NCI-H187 (cell line): ENCODE measurements at places on chromosomes 2 and 18.

GRCh38 chr2:177256026-177256425 lies 8.5 kb downstream of the NFE2L2 start:
- DNase-seq, result no peak

GRCh38 chr2:96157649-96158553 lies 12.7 kb upstream of the DUSP2 start:
- no peak for DNase-seq

GRCh38 chr18:56747032-56747658 lies 96.0 kb downstream of the WDR7 start:
- DNase-seq, result no peak

- DNase-seq, result no peak
Measured at GRCh38 chr2:191369034-191369433, 123.8 kb downstream of the MYO1B start.

DNA sequence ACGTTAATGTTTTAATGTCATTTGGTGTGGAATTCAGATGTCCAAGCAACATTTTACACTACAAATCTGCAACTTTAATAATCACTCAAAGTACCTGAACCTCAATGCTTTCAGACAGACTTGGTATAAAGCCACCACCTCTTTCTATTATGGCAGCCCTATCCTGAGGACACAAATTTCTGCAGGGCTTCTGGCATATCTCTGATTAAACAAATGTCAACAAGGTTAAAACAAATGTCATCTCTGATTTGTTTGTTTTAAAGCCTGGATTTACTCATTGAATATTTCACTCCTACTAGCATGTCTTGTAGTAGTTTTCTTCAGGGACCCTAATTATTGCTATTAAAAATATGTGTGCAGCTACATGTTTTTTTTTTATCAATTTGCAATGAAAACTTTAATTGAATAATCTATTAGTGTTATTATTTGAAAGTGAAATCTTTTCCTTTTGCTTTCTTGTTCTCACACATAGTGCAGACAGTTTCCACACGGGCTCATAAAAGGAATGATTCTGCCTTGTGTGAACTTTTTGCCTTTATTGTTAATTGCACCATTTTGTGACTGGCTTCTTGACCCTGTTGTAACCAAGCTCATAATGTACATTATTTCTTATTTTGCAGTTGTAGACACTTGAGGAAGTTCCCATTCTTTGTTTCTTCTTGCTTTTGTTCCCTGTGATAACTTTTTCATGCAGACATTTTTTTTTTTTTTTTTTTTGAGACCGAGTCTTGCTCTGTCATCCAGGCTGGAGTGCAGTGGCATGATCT lies 30.1 kb downstream of the IL37 start:
- DNase-seq, result no peak

DNA sequence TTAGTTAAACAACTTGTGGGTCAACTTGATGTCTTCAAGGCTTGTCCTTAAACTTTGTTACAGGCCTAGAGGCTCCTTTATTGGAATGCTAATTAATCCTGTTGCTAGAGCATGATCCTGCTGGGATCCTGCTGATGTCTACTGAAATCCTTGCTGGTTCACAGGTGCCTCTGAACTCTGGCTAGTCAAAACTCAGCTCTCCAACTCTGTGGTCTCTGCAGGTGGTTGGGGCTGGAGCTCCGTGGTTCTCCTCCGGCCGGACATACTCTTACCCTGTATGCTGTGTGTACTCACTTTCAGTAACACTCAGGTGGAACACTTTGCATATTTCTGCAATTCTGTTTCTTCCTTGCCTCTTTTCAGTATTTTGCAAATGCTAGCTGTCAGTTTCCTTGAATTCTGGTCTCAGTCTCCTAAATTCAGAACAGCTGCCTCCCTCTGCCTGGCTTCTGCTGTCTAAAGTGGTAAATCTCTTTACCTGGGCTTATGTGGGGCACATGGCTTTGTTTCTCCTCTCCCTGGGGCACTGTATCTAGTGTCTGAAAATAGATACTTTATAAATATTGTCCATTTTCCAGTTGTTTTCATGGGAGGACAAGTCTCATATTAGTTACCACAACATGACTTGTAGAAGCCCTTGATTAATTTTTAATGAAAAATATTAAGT lies 113.0 kb downstream of the ATP9B start:
- DNase-seq, result no peak

DNA sequence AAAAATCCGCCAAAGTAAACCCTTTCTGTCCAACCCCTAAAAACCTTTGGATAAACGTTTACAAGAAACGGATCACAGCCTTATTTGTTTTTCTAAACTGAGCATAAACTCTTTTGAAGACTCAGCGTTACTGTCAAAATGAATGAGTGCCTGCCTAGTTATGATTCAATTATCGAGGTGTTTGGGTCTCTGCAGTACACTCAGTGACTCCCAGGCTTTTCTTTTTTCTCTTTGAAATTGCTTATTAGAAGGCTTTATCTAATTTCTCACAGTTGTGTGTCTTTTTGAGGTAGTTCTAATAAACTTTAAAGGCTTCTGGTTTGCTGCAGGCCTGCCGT lies 663 bp downstream of the RHBDD1 start:
- no peak for DNase-seq

- no peak for DNase-seq
Measured at GRCh38 chr2:159497256-159497655, 119.1 kb downstream of the BAZ2B start.

DNA sequence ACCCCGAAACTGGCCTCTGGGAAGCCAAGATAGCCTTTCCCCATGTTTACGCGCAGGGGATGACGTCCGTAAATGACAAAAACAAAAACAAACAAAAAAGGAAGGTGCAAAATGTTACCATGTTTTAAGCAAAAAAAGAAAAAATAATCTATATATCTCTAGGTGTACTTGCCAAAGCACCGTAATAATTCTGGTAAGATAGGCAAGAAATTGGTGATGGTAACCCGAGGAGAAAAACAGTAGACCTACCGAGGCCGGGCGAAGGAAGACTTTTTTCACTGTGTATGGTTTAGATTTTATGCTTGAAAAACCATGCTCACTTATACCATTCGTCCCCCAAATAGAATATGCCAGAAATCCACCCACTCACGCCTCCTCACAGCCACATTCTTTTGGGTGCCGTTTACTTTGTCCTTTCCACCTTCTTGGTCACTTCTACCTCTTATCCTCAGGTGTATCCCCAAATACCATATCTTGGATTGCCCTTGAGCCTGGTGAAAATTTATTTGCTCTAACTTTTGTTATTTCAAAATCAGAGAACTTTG lies 8.0 kb downstream of the GATA6 start:
- DNase-seq, result no peak

GRCh38 chr18:46366751-46367376 lies 262.7 kb downstream of the HAUS1 start:
- no peak for DNase-seq

GRCh38 chr2:240998995-240999791 lies 775 bp downstream of the SNED1 start:
- no peak for DNase-seq

- DNase-seq, result no peak
Measured at GRCh38 chr2:197113275-197113711, 186.8 kb upstream of the PGAP1 start.

DNA sequence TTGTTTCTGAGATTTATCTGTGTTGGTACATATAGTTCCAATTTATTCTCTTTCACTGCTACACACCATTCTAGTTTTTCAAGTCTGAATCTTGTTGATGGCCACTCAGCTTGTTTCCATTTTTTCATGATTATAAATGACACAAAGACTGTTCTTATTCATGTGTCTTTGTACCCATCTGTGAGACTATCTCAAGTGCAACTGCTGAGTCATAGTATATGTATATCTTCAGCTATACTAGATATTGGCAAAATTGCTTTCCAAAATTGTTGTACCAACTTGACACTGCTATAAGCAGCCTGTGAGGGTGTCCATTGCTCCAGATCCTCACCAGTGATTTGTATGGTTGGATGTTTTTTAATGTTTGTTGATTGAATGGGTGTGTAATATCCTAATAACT lies 37.2 kb upstream of the RTN4 start:
- DNase-seq, result no peak

DNA sequence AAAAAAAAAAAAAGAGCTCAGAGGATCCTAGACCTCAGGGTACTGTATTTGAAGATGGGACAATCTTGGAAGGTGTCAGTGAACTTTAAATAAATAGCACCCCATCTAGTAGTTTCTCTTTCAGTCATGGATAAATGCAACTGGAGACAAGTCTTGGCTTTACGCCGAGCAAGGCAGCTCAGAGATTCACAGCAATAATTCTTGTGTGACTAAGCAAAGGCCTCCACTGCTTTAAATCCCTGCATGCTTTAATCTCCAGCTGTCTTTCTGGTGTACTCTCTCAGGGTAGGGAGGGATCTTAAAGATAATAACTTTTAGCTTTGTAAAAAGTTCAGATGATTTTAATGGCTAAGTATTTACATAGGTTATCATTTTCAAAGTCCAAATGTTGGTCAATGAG lies 36.3 kb downstream of the NRXN1 start:
- DNase-seq, result no peak

- no peak for DNase-seq
Measured at GRCh38 chr2:41880561-41881243, 167.1 kb upstream of the PKDCC start.

- DNase-seq, result no peak
Measured at GRCh38 chr18:48027401-48027963, 97.0 kb upstream of the SMAD2 start.

- DNase-seq, result no peak
Measured at GRCh38 chr2:143786026-143786765, 657.0 kb downstream of the ARHGAP15 start.

DNA sequence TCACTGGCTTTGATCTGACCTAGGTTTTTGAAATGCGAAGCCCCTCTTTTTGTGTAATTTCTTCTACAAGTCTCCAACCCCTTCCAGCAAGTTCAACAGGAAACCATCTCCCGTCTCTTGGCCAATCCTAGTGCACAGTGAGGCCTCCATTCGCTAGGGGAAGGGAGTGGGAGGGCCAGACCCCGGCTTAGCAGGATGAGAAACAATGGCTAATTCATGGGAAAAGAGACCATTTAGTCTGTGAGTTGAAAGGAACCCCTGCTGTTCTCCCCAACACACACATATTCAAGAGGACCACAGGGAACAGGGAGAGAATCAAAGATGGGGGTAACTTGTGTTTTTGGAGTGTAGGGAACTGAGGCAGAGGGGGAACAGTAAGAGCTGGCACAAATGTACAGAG lies 83.0 kb downstream of the RTN4 start:
- no peak for DNase-seq

DNA sequence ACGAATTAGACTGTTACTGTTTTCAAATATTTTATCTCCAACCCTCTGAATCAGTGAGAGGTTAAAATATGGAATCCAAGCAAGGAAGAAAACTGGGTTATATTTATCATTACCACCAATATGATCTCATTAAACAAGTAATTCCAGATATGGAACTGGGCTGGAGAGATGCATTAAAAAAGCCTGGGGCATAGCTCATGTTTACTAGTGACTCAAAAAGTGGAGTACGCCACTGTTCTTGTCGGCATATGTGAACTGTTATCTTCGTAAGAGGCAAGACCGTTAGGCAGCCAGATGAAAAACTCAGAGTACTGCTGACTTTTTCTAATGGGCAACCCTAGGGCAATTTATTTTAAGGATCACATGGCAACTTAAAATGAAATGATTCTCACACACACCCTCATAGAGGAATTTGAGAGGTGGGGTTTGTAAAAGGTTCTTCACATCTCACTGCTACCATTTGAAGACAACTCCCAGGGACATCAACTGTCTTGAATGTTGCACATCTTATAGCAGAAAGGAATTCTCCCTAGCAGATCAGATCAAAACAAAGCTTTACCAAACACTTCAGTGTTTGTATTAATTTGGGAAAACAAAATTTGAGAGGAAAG lies 105.2 kb upstream of the TFCP2L1 start:
- no peak for DNase-seq

DNA sequence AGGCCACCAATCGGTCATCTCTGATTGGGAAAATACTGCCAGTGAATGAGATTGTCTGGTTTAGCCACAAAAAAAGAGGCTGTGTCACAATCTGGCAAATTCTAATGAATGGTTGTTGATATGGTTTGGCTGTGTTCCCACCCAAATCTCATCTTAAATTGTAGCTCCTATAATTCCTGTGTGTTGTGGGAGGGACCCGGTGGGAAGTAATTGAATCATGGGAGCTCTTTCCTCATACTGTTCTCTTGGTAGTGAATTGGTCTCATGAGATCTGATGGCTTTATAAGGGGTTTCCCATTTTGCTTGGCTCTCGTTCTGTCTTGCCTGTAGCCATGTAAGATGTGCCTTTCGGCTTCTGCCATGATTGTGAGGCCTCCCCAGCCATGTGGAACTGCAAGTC lies 838.3 kb downstream of the SLC4A3 start:
- no peak for DNase-seq

GRCh38 chr18:40326985-40327384 lies 1628.0 kb upstream of the PIK3C3 start:
- no peak for DNase-seq

- no peak for DNase-seq
Measured at GRCh38 chr2:70431716-70432347, 121.8 kb downstream of the TGFA start.

DNA sequence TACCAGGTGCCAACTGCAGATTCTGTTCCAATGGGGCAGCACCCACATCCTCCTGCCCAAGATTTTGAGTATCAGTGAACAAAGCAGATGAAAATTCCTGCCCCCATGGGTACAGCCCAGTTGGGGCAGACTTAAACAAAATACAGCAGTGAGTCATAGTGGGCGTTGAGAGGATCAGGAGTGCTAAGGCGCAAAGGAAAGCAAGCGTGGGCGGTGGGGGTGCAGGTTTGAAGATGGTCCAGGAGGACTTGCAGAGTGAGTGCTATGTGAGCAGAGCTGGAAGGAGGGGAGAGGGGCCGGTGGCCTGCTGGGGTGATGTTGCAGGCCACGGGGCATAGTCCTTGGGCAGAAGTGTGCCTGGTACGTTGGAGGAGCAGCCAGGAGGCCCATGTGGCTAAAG lies 24.7 kb downstream of the STEAP3 start:
- no peak for DNase-seq

GRCh38 chr2:33077844-33078243 lies 131.1 kb downstream of the LTBP1 start:
- no peak for DNase-seq

- DNase-seq, result no peak
Measured at GRCh38 chr2:128545085-128545484, 226.4 kb upstream of the HS6ST1 start.

- DNase-seq, result no peak
Measured at GRCh38 chr2:124661558-124661957, 636.5 kb downstream of the CNTNAP5 start.

DNA sequence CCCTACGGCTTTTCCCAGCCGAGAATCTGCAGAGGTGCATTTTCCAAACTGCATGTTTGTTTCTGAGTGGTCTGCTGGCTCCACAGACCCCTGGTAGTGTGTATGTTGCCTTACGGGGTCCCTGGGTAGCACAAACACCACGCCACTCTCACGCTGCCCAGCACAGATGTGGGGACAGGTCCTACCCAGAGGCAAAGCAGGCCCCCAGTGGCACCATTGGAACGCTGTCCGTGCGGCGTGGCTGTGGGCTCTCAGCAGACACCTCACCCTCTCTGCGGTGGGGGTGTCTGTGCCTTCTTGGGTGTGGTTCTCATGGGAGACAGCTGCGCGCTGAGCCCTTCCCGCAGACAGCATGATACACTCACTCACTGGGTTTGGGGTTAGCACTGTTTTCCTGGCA lies 137.4 kb downstream of the NFATC1 start:
- DNase-seq, result no peak

- DNase-seq, result no peak
Measured at GRCh38 chr2:15170070-15170775, 390.9 kb downstream of the NBAS start.

- DNase-seq, result peak; percentile 20
Measured at GRCh38 chr2:7094231-7094741, 177.1 kb downstream of the RNF144A start.
